Muscle of leg (tissue), 16 donors: ENCODE measurements at places on chromosomes 16 and 17. TPM values are rescaled to one million over a fixed set of nuclear protein-coding genes. Genes with fewer than 3 reads are reported as not detected.

SLX4 gene
- total RNA-seq, result 3.2 TPM

RHBDL1 gene
- 1.3 TPM for total RNA-seq

KRTAP3-1 gene
- total RNA-seq, result not detected

CDYL2 gene
- total RNA-seq, result 2.7 TPM

GLTPD2 gene
- total RNA-seq, result not detected

TNS4 gene
- not detected for total RNA-seq

RBBP6 gene
- total RNA-seq, result 21.6 TPM

SCNN1G gene
- total RNA-seq, result not detected

HBA1 gene
- total RNA-seq, result 387 TPM

OMG gene
- total RNA-seq, result 0.13 TPM

MT1A gene
- 0.58 TPM for total RNA-seq

CFAP97D1 gene
- under 0.01 TPM for total RNA-seq
